ENCODE measurements at places on chromosomes 5 and 9. TPM values are rescaled to one million over a fixed set of nuclear protein-coding genes. Genes with fewer than 3 reads are reported as not detected.

- DNase-seq, result no peak
Observed at GRCh38 chr5:9495121-9495520, 50.8 kb downstream of the SEMA5A start.

- no peak for DNase-seq
Observed at GRCh38 chr5:32837211-32837610, 126.1 kb downstream of the NPR3 start.

- DNase-seq, result peak; percentile 30
Observed at GRCh38 chr5:65728218-65728617, 6.2 kb downstream of the NLN start.

- DNase-seq, result no peak
Observed at GRCh38 chr5:64814073-64814472, 45.3 kb downstream of the CWC27 start.

DNA sequence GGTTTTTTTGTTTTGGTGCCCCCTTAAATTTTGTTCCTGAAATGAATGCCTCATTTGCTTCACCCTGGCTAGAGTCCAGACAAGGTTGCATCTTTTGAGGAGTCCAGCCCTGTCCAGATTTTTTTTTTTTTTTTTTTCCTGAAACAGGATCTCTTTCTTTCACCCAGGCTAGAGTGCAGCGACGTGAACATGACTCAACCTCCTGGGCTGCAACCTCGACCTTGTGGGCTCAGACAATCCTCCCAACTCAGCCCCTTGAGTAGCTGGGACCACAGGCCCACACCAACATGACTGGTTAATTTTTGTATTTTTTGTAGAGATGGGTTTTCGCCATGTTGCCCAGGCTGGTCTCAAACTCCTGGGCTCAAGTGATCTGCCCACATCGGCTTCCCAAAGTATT lies 469.0 kb upstream of the BRINP1 start:
- no peak for DNase-seq

- no peak for DNase-seq
Observed at GRCh38 chr5:103410172-103410571, 151.6 kb downstream of the MACIR start.

DNA sequence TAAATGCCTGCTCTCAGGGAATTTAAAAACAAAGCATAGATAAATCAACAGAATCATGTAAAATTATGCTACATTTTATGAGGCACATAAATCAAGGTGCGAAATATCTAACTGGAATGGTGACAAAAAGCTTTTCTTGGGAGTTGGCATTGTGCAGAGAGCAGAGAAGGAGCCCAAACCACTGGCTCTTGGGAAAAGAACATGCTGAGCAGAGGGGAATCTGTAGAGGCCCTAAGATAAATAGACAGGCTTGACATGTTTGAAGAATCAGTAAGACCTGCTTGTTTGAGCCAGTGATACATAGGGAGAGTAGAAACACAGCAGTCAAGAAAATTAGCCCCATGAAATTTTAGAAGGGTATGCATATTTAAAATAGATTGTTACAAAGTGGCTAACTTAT lies 85.8 kb downstream of the GABRB2 start:
- no peak for DNase-seq

- peak; percentile 68 for DNase-seq
Observed at GRCh38 chr9:26296910-26297572, 595.6 kb downstream of the CAAP1 start.

DNA sequence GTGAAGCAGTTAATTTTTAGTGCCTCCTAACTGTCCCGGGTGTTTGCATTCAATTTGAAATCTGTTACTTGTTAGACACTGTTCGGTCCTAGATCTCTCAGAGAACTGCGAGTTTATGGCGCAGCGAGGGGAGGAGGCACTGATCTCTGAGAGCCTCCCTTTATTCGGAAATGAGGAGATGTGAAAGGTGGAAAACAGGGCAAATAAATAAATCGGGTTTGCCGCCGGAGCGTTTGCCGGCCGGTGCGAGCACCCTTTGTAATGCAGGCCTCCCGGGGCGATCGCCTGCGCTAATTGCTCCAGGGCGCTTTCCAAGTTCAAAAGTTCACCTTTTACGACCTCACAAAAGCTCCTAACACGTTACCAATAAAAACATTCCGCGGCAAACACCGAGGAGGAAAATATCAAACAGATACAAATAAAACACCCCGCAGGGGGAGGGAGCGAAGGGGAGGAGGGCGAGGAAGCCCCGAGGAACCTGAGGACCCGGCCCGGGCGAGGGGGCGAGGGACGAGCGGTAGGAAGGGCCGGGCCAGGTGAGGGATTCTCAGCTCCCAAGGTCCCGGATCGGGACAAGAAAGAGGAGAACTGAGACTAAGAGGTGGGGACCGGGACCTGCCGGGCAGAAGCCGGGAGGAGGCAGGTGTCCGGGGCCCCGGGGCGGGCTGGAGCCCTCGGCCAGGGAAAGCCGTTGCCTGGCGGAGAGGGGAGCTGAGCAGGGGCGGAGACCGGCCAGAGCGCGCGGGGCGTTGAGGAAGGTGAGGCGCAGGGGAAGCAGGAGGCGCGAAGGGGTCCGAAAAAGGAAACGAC lies 1.4 kb downstream of the NR6A1 start:
- no peak for DNase-seq

DNA sequence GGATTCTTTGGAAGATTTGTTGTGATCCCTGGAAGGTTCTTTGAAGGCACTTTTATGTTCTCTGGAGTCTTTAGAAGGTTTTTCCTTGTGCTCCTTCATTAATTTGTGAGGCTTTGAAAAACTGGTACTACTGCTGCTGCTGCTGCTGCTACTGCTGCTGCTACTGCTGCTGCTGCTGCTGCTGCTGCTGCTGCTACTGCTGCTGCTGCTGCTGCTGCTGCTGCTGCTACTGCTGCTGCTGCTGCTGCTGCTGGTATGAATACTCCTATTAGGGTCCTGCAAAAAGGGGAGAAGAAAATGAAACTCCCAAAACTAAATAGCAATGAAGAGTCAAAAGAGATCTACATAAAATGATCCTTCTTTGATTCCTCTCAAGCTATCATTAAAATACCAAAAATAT lies 208.1 kb downstream of the MLLT3 start:
- DNase-seq, result no peak

GRCh38 chr9:133693703-133694529 lies 44.2 kb downstream of the SARDH start:
- DNase-seq, result no peak

SELENOP gene
- total RNA-seq, result 11.4 TPM

NDOR1 gene
- 13.7 TPM for total RNA-seq

LCN12 gene
- total RNA-seq, result not detected

DNA sequence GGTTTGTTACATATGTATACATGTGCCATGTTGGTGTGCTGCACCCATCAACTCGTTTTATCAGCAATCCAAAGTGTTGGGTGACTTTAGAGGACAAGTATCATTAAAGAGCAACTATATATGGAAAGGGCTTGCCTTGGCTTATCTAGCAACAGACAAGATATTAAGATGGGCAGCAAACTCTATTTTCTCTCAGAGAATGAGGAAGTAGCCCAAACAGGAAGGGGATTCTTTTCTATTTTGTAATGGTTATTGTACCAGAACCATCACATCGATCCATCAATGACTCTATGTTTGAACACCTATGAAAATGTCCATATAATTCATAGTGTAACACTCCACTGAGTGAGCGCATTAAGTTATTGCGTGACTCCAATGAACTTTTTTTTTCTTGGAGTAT lies 260.1 kb upstream of the SLC24A2 start:
- DNase-seq, result no peak

GRCh38 chr5:178765753-178766300 lies 35.4 kb upstream of the ZNF354A start:
- DNase-seq, result no peak

GRCh38 chr5:83965441-83965840 lies 244.8 kb upstream of the HAPLN1 start:
- DNase-seq, result no peak

DNA sequence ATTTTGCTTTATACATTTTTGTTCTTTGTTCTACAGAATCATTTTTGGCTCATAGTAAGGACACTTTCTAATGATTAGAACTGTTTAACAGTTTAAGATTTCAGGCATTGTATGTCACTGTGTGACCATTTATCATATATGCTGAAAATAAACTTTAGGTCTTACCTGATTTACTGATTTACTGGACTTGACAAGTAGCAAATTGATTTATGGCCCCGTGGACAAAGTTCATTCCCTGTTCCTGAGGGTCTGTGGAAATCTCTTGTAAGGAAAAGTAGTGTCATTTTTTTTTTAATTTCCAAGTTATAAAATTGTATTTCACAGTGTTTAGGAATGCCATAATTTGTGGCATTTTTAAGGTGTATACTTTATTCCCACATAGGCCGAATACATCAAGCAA lies 40.7 kb downstream of the KIF2A start:
- DNase-seq, result no peak

FAM53C gene
- total RNA-seq, result 43.8 TPM

DNA sequence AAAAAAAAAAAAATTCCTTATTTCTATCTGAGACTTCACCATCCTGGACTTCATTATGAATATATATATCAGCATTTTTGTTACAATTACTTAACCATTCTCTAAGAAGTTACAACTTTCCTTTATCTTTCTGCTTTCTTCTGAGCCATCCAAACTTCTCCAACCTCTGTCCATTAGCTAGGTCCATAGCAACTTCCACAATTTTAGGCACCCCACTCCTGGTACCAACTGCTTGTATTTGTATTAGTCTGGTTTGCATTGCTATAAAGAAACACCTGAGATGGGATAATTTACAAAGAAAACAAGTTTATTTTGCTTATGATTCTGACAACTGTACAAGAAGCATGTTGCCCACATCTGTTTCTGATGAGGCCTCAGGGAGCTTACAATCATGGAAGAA lies 182.1 kb downstream of the CDH9 start:
- no peak for DNase-seq

- peak; percentile 48 for DNase-seq
Observed at GRCh38 chr5:173829826-173830225, 58.3 kb upstream of the CPEB4 start.

SLC34A3 gene
- 0.09 TPM for total RNA-seq

IFNB1 gene
- 3.2 TPM for total RNA-seq

DNA sequence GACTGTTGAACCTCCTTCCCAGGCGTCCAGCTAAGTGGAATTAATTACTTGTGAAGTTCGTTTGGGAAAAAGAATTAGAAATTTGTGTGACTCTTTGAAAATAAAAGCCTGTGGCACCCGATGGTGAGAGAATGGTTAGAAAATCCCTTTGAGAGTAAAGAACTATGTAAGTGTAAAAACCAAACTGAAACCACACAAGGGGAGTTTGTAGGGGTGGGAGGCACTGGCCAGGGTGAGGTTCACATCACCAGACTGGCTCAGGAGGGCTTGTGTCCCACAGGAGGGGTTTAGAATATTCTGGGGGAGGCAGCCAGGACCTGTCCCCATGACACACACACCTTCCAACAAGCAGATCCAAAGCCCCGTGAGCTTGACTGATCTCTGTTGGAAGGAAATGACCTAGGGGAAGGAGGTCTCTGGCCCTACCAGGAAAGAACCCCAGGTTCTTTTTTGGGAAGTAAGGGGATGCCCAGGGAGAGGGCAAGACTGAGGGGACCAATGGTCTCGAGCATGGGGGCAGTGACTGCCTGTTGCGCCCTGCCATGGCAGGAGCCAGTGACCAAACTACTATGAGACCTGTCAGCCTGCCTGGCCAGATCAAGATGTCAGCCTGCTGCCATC lies 4.3 kb downstream of the SPATA24 start:
- DNase-seq, result no peak

TAF1L gene
- 0.02 TPM for total RNA-seq

TMEM174 gene
- not detected for total RNA-seq

FANCC gene
- 10.3 TPM for total RNA-seq

DNA sequence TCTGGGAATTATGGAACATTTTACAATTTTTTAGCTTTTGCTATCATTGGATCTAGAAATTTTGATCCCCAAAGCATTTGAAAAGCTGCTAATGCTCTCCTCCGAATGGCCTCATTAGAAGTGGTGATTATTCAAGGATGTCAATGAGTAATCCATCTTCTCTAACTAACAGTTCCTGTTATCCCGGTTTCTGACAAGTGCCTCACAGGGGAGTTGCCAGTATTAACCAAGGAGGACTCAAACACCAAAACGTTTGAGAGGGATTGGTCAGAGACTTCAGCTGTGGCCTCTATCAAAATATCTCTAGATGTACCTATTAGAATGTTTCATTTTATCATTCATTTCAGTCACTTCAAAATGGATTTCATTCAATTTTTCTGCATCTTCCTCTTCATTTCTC lies 208.3 kb upstream of the ITGA1 start:
- no peak for DNase-seq

APBB3 gene
- 20.4 TPM for total RNA-seq

DNA sequence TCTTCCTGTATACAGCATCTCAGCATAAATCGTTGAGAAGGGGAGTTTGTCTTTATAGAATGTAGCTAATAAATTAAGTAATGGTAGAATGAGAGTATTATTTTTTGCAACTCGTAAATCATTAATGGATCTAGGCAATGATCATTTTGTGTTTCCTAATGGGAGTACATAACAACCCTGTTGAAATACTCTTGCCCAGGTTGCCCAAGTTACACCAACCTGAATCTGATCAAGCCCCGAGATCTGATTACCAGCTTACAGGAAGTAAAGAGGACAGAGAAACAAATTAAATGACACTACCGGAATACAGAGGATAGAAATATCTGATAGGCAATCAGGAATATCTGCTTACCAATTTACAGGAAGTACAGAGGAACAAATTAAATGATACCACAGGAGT lies 107.3 kb downstream of the AOPEP start:
- no peak for DNase-seq

FBP2 gene
- not detected for total RNA-seq

GPX3 gene
- 15.6 TPM for total RNA-seq

DNA sequence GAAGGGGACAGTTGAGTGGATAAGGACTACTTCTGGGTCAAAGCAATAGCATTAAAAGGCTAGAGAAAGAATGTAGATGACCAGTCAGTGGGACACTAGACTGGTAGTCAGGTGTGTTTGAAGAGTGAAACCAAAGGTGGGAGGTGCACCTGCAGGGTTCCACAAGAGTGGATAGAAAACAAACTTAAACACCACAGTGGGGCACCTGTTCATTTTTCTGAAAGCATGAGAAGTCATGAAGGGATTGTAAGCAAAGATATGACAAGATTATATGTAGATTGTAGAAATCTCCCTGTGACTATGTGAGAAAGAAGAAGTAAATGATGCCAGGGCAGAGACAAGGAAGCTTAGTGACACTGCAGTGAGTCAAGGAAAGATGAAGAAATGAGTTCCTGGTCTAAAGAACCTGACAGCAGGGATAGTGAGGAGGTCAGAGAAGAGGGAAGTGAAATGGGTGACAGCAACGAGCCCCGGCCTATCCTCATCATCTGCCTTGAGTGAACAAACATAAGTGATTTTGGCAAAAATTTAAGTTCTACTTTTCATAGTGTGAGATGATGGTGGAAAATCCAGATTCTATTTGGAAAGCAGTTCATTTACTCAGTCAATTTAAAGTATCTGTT lies 296.9 kb downstream of the TLE4 start:
- DNase-seq, result no peak

MEIKIN gene
- not detected for total RNA-seq

GRCh38 chr5:80566711-80567259 lies 3.3 kb downstream of the ANKRD34B start:
- no peak for DNase-seq

- DNase-seq, result no peak
Observed at GRCh38 chr5:65702036-65702435, 19.9 kb downstream of the SGTB start.
